ENCODE measurements at places on chromosomes 3 and 15.

- no peak for DNase-seq
Measured at GRCh38 chr3:137061186-137061585, 103.4 kb downstream of the IL20RB start.

GRCh38 chr3:29215948-29216347 is 64.9 kb upstream of the RBMS3 start:
- DNase-seq, result no peak

DNA sequence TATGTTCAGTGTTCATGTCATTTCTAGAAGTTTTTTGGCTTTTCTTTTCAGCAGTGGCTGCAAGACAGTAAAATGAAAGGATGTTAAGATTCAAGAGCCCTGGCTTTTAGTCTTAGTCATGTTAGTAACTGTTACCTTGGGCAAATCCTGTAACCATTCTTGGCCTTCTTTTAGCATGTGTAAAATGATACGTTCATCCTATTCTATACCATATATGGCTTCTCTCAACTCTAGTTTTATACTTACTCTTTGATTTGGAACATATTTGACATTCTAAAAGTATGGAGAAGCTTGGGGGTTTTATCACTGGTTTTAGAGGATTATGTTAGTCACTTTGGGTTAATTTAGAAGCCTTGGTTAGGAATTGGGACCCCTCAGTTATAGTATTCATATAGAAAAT is 20.1 kb downstream of the GTF2E1 start:
- DNase-seq, result no peak

- DNase-seq, result no peak
Measured at GRCh38 chr15:66780172-66780972, 78.3 kb downstream of the SMAD6 start.

DNA sequence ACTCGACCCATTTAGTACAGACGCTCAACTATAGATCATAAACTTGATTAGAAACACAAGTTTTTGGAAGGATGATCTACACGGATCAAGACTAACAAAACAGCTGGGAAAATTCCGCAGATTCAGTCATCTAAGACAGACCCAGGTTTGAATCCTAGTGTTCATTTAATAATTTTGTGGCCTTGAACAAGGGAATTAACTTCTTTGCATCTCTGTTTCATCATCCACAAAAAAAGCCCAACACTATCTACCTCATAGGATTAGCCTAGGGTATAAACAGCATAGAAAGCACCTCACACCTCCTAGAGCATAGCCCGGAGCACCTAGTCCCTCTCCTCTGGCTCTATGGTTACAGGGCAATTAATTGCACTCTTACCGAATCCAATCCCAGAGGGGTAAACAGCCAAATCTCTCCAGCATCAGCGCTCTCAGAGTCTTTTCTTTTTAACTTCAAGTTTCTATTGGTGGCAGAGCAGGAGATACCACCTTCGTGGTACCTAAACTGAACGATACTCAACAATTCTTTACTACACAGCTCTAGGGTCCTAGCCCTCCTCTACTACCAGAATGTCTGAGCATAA is 3.5 kb downstream of the TBL1XR1 start:
- DNase-seq, result no peak

DNA sequence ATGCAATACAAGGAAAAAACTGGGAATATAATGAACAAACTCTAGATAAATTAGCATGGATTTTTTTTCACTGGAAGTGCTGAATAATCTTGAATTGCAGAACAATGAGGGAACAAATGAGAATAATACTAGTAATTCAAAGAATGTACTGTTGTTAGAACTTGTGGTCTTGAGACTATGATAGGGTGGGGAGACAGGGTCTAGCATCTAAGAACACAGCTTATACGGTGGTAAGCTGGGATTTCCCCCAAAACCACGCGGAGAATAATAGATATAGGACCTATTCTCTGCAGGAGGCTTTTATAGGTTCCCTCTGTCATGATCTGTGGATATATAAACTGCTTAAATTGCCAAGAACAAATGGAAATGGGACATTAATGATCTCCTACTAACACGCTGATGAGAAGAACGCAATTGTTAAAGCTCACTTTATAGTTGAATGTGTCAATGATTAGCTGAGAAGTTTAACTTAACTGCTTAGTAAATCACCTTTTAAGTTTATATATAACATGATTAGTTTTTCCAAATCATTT is 692.3 kb downstream of the ZPLD1 start:
- no peak for DNase-seq
